NCI-H187 (cell line): ENCODE measurements at places on chromosomes 6 and 20.
A peak's percentile ranks its signal among the peaks of the same experiment; 100 is the strongest.

GRCh38 chr6:72080260-72080941, 194.1 kb downstream of the RIMS1 start:
- no peak for DNase-seq

- no peak for DNase-seq
These were observed 57.4 kb downstream of the IYD start for GRCh38 chr6:150426198-150426597.

GRCh38 chr6:129845696-129846095, 15.4 kb downstream of the TMEM244 start:
- no peak for DNase-seq

- DNase-seq, result peak; percentile 32
These were observed 79.0 kb downstream of the NRSN1 start for GRCh38 chr6:24205020-24205492.

DNA sequence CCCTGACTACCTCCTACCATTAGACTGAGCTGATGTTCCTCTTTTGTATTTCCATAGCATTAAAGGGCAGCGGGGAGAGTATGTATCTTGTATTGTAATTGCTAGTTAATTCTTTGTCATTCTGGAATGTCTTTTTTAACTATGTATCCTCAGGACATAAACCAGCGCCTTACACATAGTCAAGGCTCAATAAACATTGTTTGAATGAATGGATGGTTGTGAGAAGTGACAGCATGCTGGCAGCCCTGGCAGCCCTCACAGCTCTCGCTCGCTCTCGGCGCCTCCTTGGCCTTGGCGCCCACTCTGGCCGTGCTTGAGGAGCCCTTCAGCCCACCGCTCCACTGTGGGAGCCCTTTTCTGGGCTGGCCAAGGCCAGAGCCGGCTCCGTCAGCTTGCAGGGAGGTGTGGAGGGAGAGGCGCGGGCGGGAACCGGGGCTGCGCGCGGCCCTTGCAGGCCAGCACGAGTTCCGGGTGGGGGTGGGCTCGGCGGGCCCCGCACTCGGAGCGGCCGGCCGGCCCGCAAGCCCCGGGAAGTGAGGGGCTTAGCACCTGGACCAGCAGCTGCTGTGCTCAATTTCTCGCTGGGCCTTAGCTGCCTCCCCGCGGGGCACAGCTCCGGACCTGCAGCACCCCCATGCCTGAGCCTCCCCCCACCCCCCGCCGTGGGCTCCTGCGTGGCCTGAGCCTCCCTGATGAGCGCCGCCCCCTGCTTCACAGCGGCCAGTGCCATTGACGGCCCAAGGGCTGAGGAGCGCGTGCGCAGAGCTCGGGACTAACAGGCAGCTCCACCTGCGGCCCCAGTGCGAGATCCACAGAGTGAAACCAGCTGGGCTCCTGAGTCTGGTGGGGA, 93.1 kb downstream of the RNF182 start:
- no peak for DNase-seq

- no peak for DNase-seq
These were observed 1055.1 kb upstream of the GJE1 start for GRCh38 chr6:141077355-141078333.

DNA sequence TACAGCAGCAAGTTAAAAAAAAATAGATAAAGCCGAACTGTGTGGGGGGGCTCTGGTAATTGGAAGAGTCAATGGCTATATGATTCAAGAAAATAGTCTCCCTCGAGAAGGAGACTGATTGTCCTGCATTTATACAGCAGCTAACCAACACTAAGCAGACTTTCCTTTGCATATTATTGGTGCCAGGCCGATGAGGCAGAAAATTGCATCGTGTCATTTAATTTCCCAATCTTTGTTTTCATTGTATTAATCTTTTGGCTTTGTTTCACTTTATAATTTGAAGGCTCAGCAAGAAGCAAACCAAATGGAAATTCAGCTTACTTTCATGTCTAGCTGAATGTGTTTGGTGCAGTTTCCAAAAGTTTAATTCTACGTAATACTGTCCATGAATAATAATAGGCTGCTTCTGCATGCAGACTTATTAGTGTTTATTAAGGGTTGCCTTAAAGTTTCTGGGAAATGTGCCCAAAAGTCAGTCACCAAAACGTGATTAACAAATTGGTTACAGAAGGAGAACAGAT, 258.5 kb downstream of the HACE1 start:
- DNase-seq, result no peak

GRCh38 chr20:36465109-36466080, 75.9 kb upstream of the MYL9 start:
- DNase-seq, result no peak

GRCh38 chr6:163311830-163312229, 102.7 kb upstream of the QKI start:
- no peak for DNase-seq

GRCh38 chr6:40328386-40328985, 258.7 kb downstream of the LRFN2 start:
- DNase-seq, result peak; percentile 67

GRCh38 chr6:149055195-149055899, 262.2 kb upstream of the TAB2 start:
- no peak for DNase-seq

GRCh38 chr20:58179083-58179431, 49.4 kb downstream of the ANKRD60 start:
- DNase-seq, result no peak

- no peak for DNase-seq
These were observed 3.9 kb upstream of the DSE start for GRCh38 chr6:116366740-116367275.

DNA sequence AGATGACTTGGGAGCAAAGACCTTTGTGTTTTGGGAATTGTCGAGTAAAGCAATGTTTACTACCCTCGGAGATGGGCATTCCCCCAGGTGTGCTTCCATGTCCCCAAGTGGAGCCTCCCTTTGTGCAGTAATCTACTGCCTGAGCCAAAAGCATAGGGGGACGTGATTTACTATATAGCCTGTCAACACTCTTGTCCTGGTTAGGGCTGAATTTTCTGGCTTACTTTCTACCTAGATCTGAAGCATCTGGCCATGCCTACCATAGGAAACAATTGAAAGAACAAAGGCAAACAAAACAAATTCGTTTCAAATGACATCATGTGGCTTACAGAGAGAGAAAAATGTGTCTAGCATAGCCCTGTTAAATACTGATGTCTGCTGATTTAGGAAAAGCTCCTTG, 350.6 kb downstream of the SAMD5 start:
- DNase-seq, result no peak

DNA sequence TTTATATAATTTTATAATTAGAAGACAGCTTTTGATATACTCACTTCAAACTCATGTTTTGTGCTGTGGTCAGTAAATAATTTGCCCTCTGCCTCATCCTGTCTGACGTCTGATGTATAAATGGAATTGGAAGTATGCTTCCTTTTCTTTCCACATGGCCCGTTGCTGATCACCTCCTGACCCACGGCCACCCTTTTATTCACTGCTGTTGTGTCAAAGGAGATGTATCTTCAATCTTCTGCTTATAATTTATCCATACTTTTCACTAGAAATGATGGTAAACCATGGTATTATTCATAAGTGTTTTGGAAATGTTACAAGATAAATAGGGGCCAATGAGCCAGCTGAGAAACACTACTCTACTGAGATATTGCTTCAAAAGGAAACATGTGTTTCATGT, 841.8 kb downstream of the PHF3 start:
- no peak for DNase-seq

GRCh38 chr6:8006208-8006607, 58.0 kb downstream of the BLOC1S5 start:
- no peak for DNase-seq

GRCh38 chr6:159676890-159677505, 16.0 kb downstream of the SOD2 start:
- DNase-seq, result no peak

DNA sequence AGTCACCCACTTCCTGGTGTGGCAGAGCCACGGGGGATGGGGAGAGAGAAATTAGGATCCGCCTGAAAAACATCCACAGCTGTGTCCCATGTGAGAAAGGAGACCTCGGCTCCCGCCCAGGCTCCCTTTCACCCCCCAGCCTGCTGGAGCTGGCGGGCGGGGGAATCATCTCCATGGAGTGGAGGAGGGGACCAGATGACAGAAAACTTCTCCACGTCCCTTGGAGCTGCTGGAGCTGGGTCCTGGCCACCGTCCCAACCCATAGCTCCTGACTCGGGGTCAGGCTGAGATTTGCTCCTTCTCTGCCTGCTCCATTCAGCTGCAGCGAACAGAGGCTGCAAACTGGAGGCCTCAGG, 113.8 kb downstream of the CEBPB start:
- no peak for DNase-seq

GRCh38 chr6:139257821-139258398, 33.9 kb downstream of the TXLNB start:
- DNase-seq, result no peak

GRCh38 chr6:42088101-42088591, 37.8 kb downstream of the TAF8 start:
- no peak for DNase-seq

DNA sequence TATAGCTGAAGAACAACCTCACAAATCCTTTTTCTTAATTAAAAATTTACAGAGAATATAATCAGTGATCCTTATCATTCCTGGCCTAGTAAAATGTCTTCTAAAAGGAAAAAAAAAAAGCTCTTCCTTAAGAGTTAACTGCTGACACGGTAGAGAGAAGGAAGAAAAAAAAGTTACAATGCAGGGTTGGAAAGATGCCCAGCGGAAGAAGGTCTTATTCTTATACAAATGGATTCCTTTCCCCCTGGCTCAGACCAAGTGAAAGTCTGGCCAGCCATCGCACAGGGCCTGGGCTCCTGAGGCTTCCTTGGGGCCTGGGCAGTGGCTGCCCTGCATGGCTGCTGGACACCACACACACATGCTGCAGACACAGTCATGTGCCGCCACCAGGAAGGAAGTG, 688.6 kb downstream of the TENT5A start:
- no peak for DNase-seq

- no peak for DNase-seq
These were observed 6.1 kb downstream of the IRF4 start for GRCh38 chr6:397604-398003.

- no peak for DNase-seq
These were observed 313.1 kb downstream of the TRDN start for GRCh38 chr6:123323452-123324329.

GRCh38 chr20:40390654-40391053, 298.4 kb downstream of the MAFB start:
- no peak for DNase-seq

GRCh38 chr6:165611294-165611693, 51.7 kb downstream of the PDE10A start:
- no peak for DNase-seq

GRCh38 chr6:12969966-12970365, 253.4 kb downstream of the PHACTR1 start:
- no peak for DNase-seq

DNA sequence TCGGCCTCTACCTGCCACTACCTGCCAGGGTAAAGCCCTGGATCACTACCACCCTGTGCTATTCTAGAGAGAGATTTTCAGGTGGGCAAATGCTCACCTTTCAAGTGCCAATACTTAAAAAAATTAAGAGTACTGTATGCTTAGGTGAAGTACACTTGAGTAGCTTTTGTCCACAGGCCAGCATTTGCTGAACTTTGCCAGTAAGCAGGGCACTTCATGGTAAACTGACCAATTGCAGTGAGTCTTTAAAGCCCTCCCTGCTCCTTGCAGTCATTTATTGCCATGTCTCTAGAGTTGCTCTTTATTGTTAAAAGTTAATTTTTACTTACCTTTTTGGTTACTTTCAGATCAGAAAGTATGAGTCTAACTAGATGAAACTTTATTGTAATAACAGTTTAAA, 58.5 kb downstream of the PLAGL1 start:
- DNase-seq, result no peak

DNA sequence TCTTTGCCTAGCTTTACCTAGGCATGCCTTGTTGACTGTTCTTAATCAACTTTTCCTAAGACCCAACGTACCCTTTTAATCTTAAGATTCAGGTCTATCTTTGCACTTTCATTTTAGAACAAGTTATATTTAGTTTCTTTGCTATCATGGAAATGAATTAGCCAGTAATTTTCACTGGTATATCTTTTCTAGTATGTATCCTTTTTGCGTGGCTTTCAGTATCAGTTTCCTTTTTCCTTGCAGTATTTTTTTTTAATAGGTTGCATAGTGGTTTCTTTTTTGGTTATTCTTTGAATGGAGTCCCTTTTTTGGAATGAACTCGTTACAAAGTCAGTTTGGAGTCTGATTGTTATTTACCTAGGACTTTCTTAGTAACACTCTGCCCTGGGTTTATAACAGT, 7.3 kb downstream of the ANKEF1 start:
- no peak for DNase-seq

DNA sequence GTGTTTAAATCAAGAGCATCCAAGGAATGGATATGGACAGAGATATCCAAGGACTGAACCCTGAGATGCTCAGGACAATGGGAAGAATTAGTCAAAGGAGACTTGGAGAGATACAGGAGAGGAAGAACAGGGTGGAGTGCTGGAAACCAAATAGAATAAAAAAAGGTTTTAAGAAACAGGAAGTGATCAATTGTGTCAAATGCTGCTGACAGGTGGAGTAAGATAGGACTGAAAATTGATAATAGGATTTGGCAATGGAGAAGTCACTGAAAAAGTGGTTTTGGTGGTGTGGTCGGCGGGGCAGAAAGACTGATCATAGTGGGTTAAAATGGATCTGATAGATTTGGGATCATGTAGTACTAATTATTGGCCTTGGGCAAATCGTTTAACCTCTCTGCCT, 37.9 kb upstream of the PNRC1 start:
- no peak for DNase-seq

GRCh38 chr20:17611540-17612286, 41.8 kb downstream of the DSTN start:
- no peak for DNase-seq

DNA sequence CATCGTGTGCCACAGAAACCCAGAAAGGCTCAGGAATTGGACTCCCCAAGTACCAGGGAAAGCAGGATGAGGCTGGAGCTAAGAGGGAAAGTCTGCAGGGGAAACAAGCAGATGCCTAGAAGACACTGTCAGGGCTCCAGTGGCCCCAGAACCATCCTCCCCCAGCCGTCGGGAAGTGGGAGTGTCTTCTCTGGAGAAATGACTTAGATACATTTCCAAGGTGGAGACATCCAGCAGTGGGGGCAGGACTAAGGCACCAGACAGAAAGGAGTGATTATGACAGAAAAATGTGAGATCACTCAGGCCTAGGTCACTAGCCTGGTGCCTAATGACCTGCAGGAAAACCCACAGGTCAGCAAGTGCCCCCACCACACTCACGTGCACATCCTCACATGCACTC, 36.0 kb upstream of the VSX1 start:
- DNase-seq, result no peak

DNA sequence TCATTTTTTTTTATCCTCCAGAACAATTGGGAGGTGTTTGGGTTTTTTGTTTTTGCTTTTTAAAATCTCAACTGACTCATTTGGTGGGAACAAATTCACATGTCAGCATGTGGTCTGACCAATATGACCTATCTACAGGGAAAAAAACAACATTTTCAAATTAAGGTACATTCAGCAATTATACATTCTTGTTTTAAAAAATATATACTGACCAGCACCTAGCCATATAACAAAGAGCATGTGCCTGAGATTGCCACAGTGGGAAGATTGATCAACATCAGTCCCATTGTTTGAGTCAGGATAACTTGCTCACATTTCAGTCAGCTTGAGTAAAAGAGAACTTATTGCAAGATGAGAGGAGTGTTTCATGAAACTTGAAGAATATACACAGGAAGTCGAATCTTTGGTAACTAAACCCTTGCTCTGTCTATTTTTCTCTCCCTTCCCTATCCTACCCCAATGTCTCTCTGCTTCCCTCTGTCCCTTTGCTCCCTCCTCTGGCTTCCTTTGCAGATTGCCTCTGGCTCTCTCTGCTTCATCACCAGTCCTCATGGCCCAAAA, 163.2 kb upstream of the TAB2 start:
- no peak for DNase-seq
